Caco-2 (cell line): ENCODE measurements at places on chromosomes 7 and 10. TPM values are rescaled to one million over a fixed set of nuclear protein-coding genes. Genes with fewer than 3 reads are reported as not detected.

The SUN3 gene
- total RNA-seq, result not detected in 2 replicates

DNA sequence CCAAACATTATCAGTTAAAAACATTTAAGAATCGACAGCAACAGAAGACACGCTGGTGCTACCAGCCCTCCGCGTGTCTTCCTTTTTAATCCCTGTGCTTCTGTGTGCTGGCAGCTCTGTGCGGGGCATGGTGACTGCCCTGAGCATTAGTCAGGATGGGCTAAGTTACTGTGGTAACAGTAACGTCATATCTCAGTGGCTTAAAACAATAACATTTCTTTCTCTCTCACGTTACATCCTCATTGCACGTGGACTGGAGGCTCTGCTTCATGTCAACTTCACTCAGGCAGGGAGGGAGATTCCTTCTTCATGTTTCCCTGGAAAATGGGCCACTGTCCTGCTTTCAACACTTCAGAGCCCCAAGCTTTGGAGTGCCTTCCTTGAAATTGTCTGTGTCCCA, 378.5 kb downstream of the CCSER2 start:
- DNase-seq, result no peak

The AOAH gene
- total RNA-seq, result not detected in 2 replicates

DNA sequence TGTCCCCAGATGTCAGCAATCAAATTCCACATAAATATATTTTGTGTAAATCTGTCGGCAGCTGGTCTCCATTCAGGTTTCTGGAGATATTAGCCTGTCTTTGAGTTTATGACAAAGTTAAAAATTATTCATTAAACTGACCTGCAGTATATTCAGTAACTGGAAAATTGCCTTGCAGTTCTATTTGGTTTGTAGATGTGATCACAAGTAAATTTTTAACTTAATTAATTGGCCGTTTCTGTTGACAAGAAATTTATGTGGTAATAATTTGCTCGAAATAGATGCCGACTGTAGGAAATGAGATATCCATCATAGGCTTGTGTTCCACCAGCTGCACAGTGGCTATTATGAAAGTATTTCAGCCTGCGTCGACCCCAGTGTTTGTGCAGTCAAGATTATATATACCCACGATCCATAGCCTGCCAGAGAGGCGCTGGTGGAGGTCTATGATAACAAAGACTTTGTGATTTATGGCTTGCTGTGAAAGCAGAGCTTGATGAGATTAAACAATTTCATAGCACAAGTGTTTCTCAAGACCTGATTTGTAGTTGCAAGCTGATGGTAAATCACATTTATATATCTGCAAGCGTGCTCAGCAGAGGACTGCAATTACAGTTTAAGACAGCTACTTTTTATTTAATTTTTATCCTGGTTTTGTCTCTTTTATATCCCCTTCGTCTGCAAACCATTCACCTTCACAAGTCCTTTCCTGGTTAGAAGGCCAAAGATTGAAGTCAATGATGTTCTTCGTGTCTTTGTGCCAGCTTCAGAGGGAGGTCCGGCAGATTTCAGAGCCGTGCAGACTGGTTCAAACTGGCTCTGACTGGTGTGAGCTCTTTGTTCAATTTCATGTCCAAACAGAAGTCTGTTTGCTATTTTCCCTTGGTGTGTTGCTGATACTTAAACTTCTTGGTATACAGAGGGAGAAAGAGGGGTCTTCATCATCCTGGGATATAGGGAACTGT, 850.9 kb downstream of the LRMDA start:
- no peak for DNase-seq

DNA sequence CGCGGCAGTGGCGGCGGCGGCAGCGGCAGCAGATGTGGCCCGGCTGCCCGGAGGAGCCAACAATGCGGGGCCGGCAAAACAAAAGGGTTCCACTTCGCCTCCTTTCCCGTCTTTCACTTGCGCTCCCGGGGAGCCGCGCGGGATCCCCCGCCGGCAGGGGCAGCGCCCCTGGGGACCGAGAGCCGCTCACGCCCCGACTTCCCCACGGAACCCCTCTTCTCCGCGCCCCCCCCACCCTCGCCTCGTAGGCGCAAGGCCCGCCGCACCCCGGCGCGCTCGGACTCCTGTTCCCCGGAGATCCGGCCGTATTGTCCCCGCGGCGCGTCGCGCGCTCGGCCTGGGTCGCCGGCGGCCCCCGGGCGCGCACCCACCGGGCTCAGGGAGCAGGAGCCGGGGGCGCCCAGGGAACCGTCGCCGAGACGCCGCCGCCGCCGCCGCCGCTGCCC, 854 bp downstream of the CTBP2 start:
- DNase-seq, result no peak

GRCh38 chr7:153432063-153432462, 620.1 kb upstream of the DPP6 start:
- DNase-seq, result peak; percentile 5

The IKZF1 gene
- total RNA-seq, result not detected in 2 replicates

GRCh38 chr7:148572067-148572522, 18.5 kb upstream of the C7orf33 start:
- DNase-seq, result peak; percentile 75

The ITPRIP gene
- 3.1 and 3.4 TPM in 2 replicates for total RNA-seq

DNA sequence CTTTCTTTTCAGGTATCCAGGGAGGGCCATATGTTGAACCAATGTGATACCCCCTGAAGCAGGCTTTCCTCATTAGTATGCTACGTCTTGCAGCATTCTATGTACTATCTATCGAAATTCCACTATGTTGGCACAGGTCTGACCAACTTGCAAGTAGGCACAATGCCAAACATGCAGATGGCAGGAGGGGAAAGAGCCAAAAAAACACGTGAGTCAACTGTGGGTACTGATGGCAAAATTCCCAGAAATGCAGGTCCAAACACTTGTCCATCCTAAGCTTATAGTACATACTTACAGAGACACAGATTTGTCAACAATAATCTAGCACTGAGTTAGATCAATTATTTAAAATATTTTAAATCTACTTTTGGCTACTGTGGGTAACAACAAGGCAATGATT, 394.9 kb downstream of the DGKB start:
- no peak for DNase-seq

The MSS51 gene
- total RNA-seq, result 2.0 and 2.1 TPM in 2 replicates

- DNase-seq, result peak; percentile 90
These were observed at the start of gene AGAP3 for GRCh38 chr7:151085691-151086620. Gene AGAP3 (plus strand): TSS chr7:151086475. CDS start chr7:151086742, 267 bp downstream.

- DNase-seq, result no peak
These were observed 11.2 kb downstream of the IQCE start for GRCh38 chr7:2570021-2570420.

- no peak for DNase-seq
These were observed 3.7 kb downstream of the WDR37 start for GRCh38 chr10:1059902-1060301.

The FBXL13 gene
- total RNA-seq, result 0.37 and 0.43 TPM in 2 replicates

DNA sequence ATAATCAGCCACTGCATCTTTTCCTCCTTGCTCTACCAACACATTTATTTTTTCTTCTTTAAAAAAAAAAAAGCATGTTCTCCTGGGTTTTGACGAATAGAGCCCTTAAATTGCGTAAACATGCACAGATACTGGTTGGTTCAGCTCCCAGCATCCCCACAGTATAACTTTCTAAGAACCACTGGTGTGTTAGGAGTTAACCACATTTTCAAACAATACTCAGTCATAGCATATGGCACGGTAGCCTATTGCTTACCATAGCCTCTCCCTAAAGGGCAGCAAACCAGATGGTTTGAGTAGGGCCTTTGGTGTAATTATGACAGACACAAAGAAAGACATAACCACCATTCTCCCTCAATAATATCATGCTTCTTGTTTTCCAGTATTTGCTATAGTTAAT, 145.0 kb downstream of the LRRC4 start:
- DNase-seq, result no peak

- no peak for DNase-seq
These were observed 270.5 kb upstream of the PLPP4 start for GRCh38 chr10:120186506-120186905.

DNA sequence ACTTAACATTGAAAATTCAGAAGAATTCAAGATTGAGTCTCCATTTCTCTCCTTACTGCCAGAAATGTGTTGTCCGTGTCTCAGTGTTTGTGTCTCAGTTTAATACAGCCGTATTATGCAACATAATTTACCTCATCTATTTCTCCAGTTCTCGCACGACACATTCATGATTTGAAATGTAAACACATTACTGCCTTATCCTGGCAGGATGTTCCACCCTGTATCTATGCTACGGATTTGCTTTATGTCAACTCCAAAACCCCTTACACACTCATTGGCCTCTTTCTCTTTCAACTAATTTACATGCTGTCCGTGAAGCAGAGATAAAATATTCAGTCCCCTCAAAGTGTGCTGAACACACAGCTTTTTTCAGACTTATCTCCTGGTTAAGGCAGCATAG, 653.7 kb upstream of the SEMA3D start:
- DNase-seq, result no peak

GRCh38 chr10:84193846-84194423, 402 bp upstream of the CDHR1 start:
- no peak for DNase-seq

DNA sequence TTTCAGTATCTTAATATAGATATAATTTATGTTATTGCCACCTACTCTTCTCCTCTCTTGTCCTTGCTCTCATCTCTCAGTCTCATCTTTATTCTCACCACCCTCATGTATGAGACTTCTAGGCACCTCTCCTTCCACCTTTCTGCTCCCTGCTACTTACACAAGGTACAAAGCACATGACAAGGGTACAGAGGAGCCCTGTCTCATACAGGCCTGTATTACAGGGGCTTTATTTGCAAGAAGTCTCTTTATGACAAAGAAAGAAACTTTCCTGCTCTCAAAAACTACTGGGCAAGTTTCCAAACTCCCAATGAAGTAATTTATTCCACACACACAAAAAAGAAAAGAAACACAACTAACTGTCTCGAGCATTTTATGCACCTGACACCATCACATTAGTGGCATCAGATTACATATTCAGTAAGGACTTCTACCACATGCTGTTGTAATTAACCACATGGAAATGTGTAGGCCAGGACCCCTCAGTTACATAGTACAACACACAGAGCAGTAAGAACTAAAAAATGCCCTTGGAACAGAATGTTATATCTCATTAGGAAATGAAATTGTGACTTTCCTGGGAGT, 253.1 kb downstream of the FZD1 start:
- DNase-seq, result no peak

The MRM2 gene
- 48.8 and 49.3 TPM in 2 replicates for total RNA-seq

The NCAPG2 gene
- 67.3 and 67.6 TPM in 2 replicates for total RNA-seq

GRCh38 chr7:4702961-4703512, 20.9 kb downstream of the FOXK1 start:
- no peak for DNase-seq

The LIPK gene
- total RNA-seq, result not detected in 2 replicates

GRCh38 chr10:95785942-95786669, 30.1 kb downstream of the ENTPD1 start:
- DNase-seq, result no peak

- DNase-seq, result no peak
These were observed 79.6 kb downstream of the ZNF22 start for GRCh38 chr10:45080331-45080730.

- no peak for DNase-seq
These were observed 420.5 kb upstream of the MKI67 start for GRCh38 chr10:128546651-128547165.

The ZNF212 gene
- 15.9 and 18.6 TPM in 2 replicates for total RNA-seq

The TMEM140 gene
- total RNA-seq, result 3.8 and 6.1 TPM in 2 replicates

DNA sequence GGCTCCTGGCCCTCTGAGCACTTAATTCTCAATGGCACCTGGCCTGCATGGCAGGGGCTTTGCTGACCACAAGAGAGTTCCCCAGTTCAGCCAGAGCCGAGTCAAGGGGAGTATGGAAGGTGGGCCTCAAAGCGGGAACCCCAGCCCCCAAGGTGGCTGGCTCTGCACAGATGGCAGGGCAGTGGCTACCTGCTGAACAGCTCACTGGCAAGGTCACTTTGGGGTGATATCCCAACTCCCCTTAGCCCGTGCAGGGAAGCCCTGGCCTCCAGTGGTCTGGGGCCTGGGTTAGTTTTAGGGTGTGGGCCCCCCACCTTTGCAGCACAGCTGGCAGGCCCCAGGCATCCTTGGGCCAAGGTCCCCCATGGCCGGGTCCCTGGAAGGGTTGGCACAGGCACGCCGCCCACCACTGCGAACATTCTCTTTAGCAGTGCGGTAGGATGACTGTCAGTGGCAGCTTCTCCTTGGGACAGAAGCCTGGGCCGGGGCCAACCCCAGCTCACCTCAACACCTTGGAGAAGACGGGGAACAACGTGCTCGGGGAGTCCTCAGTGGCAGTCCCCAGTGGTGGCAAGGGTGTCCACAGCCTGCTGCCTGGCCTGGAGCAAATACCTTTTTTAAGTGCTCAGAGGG, 36.8 kb downstream of the PPIF start:
- DNase-seq, result no peak

DNA sequence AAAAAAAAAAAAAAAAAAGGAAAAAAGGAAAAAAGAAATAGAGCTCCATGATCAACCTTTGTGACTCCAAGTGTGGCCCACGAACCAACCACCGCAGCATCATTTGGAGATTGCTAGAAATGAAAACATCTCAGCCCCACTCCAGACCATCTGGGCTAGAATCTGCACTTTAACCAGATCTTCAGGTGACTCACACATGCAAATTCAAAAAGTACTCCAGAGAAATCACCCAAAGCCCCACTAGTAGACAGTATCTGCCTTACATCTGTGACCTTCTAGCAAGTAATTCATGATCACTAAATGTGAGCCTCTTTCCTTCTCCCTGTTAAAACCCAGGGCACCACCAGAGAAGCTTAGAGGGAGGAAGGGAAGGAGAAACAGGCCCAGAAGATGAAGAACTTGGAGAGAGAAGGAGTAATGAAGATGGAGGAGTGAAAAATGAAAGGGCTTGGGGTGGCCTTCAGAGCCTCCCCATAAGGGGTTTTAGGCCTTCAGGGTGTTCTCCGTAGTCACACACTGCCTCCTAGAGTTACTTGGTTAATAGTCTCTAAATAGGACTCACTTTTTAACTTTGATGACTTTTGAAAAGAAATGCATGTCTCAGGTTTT, 94.0 kb downstream of the SLC37A3 start:
- no peak for DNase-seq

- DNase-seq, result no peak
These were observed 645 bp upstream of the TFR2 start for GRCh38 chr7:100641860-100642533.

GRCh38 chr10:22686347-22686746, 28.0 kb downstream of the PIP4K2A start:
- no peak for DNase-seq

- DNase-seq, result no peak
These were observed 4.7 kb downstream of the PPA1 start for GRCh38 chr10:70228491-70228890.

DNA sequence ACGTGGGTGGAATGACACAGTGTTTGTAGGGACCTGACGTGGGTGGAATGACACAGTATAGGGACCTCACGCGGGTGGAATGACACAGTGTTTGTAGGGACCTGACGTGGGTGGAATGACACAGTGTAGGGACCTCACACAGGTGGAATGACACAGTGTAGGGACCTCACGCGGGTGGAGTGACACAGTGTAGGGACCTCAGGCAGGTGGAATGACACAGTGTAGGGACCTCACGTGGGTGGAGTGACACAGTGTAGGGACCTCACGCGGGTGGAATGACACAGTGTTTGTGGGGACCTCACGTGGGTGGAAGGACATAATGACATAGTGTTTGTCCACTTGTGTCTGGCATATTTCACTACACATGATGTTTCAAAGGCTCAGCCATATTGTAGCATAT, 19.3 kb downstream of the PPP2R2D start:
- no peak for DNase-seq

GRCh38 chr7:110975486-110975885, 115.4 kb upstream of the LRRN3 start:
- no peak for DNase-seq

- peak; percentile 40 for DNase-seq
These were observed 75.3 kb upstream of the TAS2R16 start for GRCh38 chr7:123070702-123071286.
